Left lung (tissue), 14 donors: ENCODE measurements at places on chromosomes 6 and 20. TPM values are rescaled to one million over a fixed set of nuclear protein-coding genes. Genes with fewer than 3 reads are reported as not detected.

- no peaks in the 10 kb centered on the region for H3K4me1 ChIP-seq
- H3K4me3 ChIP-seq, result no peak overlapping the region
- H3K27ac ChIP-seq, result no peak overlapping the region
- no peak for DNase-seq
- no peaks in the 10 kb centered on the region for H3K36me3 ChIP-seq
Observed at GRCh38 chr6:20991910-20992309, 457.7 kb downstream of the CDKAL1 start.

- peaks cover 45% of the 10 kb centered on the region for H3K27me3 ChIP-seq
- no peak overlapping the region for H3K27ac ChIP-seq
- no peak overlapping the region for H3K4me3 ChIP-seq
- no peaks in the 10 kb centered on the region for H3K36me3 ChIP-seq
- no peaks in the 10 kb centered on the region for H3K4me1 ChIP-seq
Observed at GRCh38 chr20:59291740-59292383, 8.5 kb upstream of the EDN3 start.

The CDYL gene
- total RNA-seq, result 29.5 TPM

The BPIFB1 gene
- total RNA-seq, result 121 TPM

The OXT gene
- 0.55 TPM for total RNA-seq

GRCh38 chr6:136102991-136103688 lies 147.0 kb downstream of the MTFR2 start:
- no peak overlapping the region for H3K4me3 ChIP-seq
- H3K36me3 ChIP-seq, result no peaks in the 10 kb centered on the region
- no peaks in the 10 kb centered on the region for H3K4me1 ChIP-seq

DNA sequence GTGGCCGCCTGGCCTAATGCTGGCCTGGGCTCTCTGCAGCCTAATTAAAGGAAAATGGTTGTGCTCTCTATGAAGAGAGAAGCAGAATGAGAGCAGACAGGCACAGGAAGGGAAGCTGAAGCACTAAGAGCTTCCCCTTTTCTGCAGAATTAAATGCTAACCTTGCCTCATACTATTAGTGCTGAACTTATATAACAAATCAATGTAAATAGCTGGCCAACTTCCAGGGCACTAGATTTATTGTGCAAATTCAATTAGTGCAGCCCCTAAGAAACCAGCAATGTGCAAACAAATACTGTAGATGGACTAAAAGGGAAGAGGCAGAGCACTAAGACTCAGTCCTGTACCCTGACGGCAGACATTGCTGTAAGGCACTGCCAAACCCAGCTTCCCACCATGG lies 36.1 kb upstream of the INSM1 start:
- H3K36me3 ChIP-seq, result no peaks in the 10 kb centered on the region
- no peak overlapping the region for H3K4me3 ChIP-seq
- no peak for DNase-seq
- no peak overlapping the region for H3K27ac ChIP-seq

- H3K4me1 ChIP-seq, result peaks cover 4% of the 10 kb centered on the region
- H3K4me3 ChIP-seq, result no peak overlapping the region
- H3K27ac ChIP-seq, result peak overlapping the region; percentile 71
- H3K27me3 ChIP-seq, result no peaks in the 10 kb centered on the region
- H3K36me3 ChIP-seq, result no peaks in the 10 kb centered on the region
Observed at GRCh38 chr6:134714113-134714512, 235.8 kb downstream of the ALDH8A1 start.

DNA sequence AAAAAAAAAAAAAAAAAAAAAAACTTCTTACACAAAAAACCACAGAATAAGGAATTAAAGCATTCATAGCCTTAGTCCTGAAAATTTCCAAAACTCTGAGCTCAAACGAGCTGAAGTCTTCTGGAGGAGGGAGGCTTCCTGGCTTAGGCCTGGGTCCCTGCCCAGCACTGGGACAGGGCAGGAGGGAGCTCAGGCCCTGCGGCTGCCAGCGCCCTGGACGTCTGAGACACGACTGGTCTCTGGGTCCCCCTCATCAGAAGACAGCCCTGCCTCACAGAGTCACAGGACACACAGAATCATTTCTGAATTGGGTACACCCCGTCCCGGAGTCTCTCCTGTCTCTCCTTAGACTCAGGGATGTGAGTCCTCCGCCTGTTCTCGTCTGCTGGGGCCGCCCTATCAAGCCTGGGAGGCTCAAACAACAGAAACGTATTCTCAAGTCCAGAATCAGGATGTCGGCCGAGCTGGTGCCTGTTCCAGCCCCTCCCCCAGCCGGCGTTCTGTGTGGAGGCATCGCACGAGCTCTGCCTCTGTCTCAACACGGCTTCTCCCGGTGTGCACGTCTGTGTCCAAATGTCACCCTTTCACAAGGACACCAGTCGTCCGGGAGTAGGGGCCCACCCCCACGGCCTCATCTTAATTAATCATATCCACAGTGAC lies 39.4 kb downstream of the ZBTB46 start:
- no peak for DNase-seq
- no peaks in the 10 kb centered on the region for H3K27me3 ChIP-seq
- no peaks in the 10 kb centered on the region for H3K36me3 ChIP-seq

GRCh38 chr6:133227344-133227743 lies 13.8 kb upstream of the EYA4 start:
- no peak overlapping the region for H3K4me3 ChIP-seq
- no peak for DNase-seq
- H3K27ac ChIP-seq, result no peak overlapping the region
- H3K4me1 ChIP-seq, result no peaks in the 10 kb centered on the region

- DNase-seq, result no peak
- no peak overlapping the region for H3K27ac ChIP-seq
- H3K4me1 ChIP-seq, result no peaks in the 10 kb centered on the region
- no peaks in the 10 kb centered on the region for H3K36me3 ChIP-seq
Observed at GRCh38 chr6:84457276-84457675, 229.8 kb upstream of the CEP162 start.

GRCh38 chr20:63186528-63187316 lies 29.2 kb downstream of the YTHDF1 start:
- H3K4me1 ChIP-seq, result no peaks in the 10 kb centered on the region
- peak; percentile 39 for DNase-seq
- no peak overlapping the region for H3K27ac ChIP-seq
- H3K27me3 ChIP-seq, result no peaks in the 10 kb centered on the region
- no peak overlapping the region for H3K4me3 ChIP-seq
- H3K36me3 ChIP-seq, result no peaks in the 10 kb centered on the region
